ENCODE measurements at places on chromosomes 16 and 17.

DNA sequence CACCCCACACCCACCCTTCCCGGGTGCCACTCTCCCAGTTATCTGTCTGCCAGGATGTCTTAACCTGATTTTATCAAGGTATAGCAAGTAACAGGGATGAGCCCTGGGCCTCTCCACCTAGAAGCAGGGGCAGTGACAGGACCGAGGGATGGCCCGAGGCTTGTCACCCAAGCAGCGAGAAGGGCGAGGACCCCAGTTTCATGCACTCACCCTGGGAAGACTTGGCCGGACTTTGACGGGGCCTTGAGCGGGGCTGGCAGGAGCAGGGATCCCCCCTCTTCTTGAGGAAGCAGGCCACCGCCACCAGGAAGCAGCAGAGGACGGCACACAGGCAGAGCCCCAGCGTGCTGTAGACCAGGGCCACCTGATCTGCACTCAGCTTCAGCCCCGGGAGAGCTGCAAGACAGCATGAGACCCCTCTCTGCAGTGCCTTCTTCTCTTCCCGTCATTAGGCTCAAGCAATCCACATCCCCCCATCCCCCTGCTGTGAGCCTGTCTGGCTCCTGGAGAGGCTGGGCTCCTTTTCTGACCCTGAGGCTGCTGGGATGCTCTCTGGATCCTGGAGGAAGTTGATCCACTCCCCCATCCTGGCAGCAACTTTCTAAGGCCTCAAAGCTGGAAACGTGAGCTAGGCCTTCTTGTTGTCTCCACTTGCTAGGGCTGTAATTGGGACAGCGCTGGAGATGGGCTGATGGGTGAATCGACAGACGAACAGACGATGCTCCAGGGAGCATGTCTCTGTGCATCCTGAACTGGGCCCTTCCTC is 31.6 kb downstream of the TNFRSF13B start:
- no peak overlapping the region for H3K4me3 ChIP-seq
- H3K27me3 ChIP-seq, result no peaks in the 10 kb centered on the region
- H3K4me1 ChIP-seq, result no peaks in the 10 kb centered on the region
- H3K27ac ChIP-seq, result no peak overlapping the region
- no peak for DNase-seq

DNA sequence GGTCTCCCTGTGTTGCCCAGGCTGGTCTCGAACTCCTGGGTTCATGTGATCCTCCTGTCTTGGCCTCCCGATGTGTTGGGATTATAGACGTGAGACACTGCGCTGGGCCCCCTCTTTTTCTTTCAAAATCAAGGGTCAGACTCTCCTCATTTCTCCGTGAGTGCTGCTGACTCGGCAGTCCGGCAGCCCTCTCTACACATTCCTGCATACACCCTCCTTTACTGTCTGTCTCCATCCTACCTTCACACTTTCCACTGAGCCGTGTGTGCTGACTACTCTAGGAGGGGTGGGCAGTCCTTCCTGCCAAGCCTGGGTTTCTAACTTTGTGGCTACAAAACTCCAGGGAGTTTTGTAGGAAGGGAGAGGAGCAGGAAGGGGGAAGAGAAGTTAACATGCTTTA is 195.2 kb downstream of the PARN start:
- no peaks in the 10 kb centered on the region for H3K4me1 ChIP-seq
- no peak overlapping the region for H3K27ac ChIP-seq
- H3K4me3 ChIP-seq, result no peak overlapping the region
- DNase-seq, result no peak

GRCh38 chr17:81109957-81110356 is 55.4 kb upstream of the PVALEF start:
- DNase-seq, result no peak
- no peaks in the 10 kb centered on the region for H3K36me3 ChIP-seq
- H3K27ac ChIP-seq, result no peak overlapping the region
- no peak overlapping the region for H3K4me3 ChIP-seq
- H3K27me3 ChIP-seq, result no peaks in the 10 kb centered on the region

DNA sequence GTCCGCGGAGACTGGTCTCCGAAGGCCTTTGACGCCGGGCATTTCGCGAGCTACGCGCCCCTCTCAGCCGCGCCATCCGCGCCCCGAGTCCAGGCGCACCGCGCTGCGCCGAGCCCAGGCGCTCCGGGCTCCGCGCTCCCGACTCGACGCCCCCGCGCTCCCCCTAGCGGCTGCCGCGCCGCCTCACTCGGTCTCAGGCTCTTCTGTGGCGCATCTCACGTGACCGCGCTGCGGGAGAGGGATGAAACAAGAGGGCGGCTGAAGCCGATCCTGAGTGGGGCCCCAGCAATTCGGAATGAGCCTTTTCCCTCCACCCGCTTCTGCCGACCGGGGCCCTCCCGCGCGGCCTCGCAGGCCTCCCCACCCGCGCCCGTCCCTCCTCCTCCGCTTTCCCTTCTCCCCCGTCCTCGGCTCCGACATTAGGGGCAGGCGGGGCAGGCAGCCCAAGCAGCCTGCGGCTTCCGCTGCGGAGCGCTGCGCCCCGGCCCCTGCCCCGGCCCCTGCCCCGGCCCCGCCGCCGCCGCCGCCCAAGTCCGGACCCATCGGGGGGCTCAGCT is 42.5 kb upstream of the AMZ2 start:
- H3K4me3 ChIP-seq, result peak overlapping the region; percentile 77
- peaks cover 22% of the 10 kb centered on the region for H3K4me1 ChIP-seq
- no peaks in the 10 kb centered on the region for H3K27me3 ChIP-seq

GRCh38 chr16:626787-627453 is 3.9 kb upstream of the WFIKKN1 start:
- no peak overlapping the region for H3K4me3 ChIP-seq
- no peak for DNase-seq
- H3K36me3 ChIP-seq, result peaks cover 11% of the 10 kb centered on the region
- no peaks in the 10 kb centered on the region for H3K27me3 ChIP-seq
- H3K4me1 ChIP-seq, result no peaks in the 10 kb centered on the region

DNA sequence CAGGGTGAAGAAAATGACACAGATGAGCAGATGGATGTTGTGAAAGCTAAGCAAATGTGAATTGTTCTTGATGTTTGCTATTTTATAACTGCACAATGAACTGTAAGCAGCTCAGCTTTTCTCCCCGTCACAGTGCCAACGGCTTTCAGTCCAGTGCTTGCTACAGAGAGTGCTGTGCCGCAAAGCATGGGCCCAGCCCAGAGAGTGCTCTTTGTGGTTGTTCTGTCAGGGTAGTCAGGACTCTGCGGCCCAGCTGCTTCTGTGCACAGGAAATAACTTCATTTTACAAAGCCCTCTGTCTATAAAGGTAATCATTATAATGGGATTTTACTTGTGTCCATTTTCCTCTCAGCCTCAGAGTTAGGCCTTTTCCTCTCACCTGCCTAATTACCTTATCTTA is 39.1 kb downstream of the CDRT15 start:
- no peaks in the 10 kb centered on the region for H3K27me3 ChIP-seq
- no peak for DNase-seq
- H3K4me3 ChIP-seq, result peak overlapping the region; percentile 6

GRCh38 chr17:17569691-17570090 is 21.8 kb downstream of the PEMT start:
- H3K4me1 ChIP-seq, result no peaks in the 10 kb centered on the region
- no peaks in the 10 kb centered on the region for H3K36me3 ChIP-seq
- no peak overlapping the region for H3K27ac ChIP-seq
- no peaks in the 10 kb centered on the region for H3K27me3 ChIP-seq
- no peak overlapping the region for H3K4me3 ChIP-seq
- no peak for DNase-seq

GRCh38 chr17:32529604-32530003 is 42.8 kb downstream of the CDK5R1 start:
- no peak for DNase-seq
- H3K36me3 ChIP-seq, result no peaks in the 10 kb centered on the region
- H3K27ac ChIP-seq, result no peak overlapping the region
- no peaks in the 10 kb centered on the region for H3K27me3 ChIP-seq
- H3K4me3 ChIP-seq, result no peak overlapping the region

DNA sequence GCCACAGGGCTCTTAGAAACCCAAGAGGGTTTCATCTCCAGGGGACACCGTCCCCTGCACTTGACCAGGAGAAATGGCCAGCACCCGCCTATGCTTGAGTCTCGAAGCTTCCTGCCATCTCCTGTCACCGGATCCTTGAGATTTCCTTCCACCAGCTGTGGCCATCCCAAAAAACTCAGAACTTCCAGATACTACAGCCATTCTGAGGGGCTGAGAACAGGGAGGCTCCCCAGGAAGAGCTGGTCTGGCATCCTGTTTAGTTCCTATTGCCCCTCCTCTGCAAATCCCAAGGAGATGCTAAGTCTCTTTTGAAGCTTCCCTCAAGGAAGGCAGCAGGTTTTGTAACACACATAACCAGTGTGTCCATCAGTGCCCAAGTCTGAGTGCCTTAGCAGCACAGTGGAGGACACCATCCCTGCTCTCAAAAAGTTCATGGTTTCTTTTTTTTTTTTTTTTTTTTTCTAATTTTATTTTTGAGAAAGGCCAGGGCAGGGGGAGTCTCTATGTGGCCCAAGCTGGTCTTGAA is 2.0 kb downstream of the UBALD2 start:
- no peaks in the 10 kb centered on the region for H3K27me3 ChIP-seq
- DNase-seq, result no peak

DNA sequence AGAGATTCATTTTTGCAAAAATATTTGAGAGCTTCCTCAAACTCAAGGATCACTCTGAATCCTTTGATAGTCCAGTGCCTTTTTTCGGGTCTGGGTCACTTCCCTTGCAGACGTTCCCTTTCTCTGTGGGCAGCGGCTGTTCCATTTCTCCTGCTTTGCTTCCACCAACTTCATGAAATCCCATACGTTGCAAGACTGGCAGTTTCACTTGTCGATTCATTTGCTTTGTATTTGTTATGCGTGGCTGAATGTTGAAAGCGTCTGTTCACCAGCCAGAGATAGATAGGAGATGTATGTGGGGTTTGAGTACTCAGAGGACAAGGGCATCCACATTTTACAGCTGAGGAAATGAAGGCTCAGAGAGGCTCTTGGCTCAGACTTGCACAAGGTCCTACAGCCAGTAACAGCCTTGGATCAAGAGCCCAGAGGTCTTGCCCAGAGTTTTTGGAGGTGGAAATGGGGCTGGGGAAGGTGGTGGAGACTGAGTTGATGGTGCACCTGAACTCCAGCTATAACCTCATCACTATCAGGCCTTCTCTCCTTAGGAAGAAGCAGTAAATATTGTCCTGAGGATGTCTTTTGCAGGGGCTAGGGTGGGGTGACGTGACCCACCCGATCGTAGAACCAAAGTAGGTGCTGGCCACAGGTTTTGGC is 1.3 kb upstream of the CCDC102A start:
- peak overlapping the region; percentile 83 for H3K4me3 ChIP-seq
- H3K36me3 ChIP-seq, result no peaks in the 10 kb centered on the region
- peaks cover 55% of the 10 kb centered on the region for H3K4me1 ChIP-seq
- H3K27ac ChIP-seq, result peak overlapping the region; percentile 96

DNA sequence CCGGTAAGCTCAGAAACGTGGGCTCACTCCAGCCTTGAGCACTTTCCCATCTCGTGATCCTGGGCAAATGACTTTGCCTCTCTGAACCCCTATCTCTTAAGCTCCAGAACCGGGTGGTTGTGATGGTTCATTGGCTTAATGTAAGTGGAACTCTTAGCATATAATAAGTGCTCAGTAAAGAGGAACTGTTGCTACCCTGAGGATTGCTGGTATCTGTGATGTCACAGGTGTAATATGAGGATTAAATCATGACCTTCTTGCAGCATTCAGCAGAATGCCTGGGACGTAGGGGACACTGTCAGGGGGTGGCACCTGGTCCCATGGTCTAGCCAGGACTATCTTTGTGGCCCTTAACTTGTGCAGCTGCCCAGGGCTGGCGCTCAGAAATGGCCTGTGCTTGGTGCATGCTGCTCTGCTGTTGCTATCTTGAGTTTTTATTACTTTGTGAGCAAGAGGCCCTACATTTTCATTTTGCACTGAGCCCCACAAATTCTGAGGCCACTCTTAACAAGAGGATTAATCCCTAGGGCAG is 68.8 kb downstream of the SREBF1 start:
- H3K27me3 ChIP-seq, result no peaks in the 10 kb centered on the region
- no peak for DNase-seq
- H3K4me1 ChIP-seq, result no peaks in the 10 kb centered on the region
- H3K36me3 ChIP-seq, result no peaks in the 10 kb centered on the region
- H3K27ac ChIP-seq, result no peak overlapping the region
- no peak overlapping the region for H3K4me3 ChIP-seq

- no peaks in the 10 kb centered on the region for H3K27me3 ChIP-seq
- DNase-seq, result no peak
- H3K27ac ChIP-seq, result no peak overlapping the region
- H3K4me3 ChIP-seq, result no peak overlapping the region
- no peaks in the 10 kb centered on the region for H3K36me3 ChIP-seq
These were observed 96.6 kb downstream of the CYB561 start for GRCh38 chr17:63349478-63350000.

DNA sequence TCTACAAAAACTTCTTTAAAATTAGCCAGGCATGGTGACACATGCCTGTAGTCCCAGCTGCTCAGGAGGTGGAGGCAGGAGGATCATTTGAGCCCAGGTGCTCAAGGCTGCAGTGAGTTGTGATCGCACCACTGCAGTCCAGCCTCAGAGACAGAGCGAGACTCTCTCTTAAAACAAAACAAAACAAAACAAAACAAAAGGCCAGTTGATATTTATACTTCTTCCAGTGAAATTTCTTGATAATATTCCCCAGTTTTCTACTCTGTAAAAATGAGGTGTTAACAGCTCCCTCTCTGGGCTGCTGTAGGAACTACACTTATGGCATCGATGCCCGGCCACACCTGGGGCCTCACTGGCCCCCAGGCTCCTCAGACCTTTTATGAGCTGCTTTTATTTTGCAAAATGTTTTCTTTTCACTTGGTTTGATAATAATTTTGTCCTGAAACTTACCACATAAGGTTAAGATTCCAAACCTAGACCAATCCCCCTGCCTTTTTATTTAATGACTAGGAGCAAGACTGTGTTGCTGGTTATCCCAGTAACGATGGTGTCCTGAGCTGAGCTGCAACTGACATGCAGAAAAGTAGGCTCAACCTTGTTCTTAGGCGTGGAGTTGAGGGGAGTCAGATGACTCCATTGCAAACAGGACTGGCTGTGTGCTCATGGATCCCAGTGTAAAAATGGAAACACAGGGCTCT is 17.6 kb downstream of the MAPK8IP3 start:
- H3K27me3 ChIP-seq, result no peaks in the 10 kb centered on the region
- no peak overlapping the region for H3K4me3 ChIP-seq
- H3K36me3 ChIP-seq, result peaks cover 21% of the 10 kb centered on the region
- H3K4me1 ChIP-seq, result peaks cover 16% of the 10 kb centered on the region
- DNase-seq, result no peak

- peaks cover 13% of the 10 kb centered on the region for H3K4me1 ChIP-seq
- no peak overlapping the region for H3K4me3 ChIP-seq
- DNase-seq, result no peak
- no peak overlapping the region for H3K27ac ChIP-seq
- H3K27me3 ChIP-seq, result no peaks in the 10 kb centered on the region
These were observed 3.7 kb upstream of the ERN1 start for GRCh38 chr17:64133546-64134215.

- H3K27me3 ChIP-seq, result no peaks in the 10 kb centered on the region
- H3K4me1 ChIP-seq, result no peaks in the 10 kb centered on the region
- no peak overlapping the region for H3K27ac ChIP-seq
- H3K4me3 ChIP-seq, result no peak overlapping the region
- no peaks in the 10 kb centered on the region for H3K36me3 ChIP-seq
- DNase-seq, result no peak
These were observed 21.6 kb upstream of the STH start for GRCh38 chr17:45977506-45977824.
